Stimulated activated CD8-positive, alpha-beta memory T cell treated with anti-CD3 and anti-CD28 coated beads, Interleukin-2, amount 100 ng/mL, for 48 hours (primary cell): ENCODE measurements at places on chromosomes 1 and 21.

DNA sequence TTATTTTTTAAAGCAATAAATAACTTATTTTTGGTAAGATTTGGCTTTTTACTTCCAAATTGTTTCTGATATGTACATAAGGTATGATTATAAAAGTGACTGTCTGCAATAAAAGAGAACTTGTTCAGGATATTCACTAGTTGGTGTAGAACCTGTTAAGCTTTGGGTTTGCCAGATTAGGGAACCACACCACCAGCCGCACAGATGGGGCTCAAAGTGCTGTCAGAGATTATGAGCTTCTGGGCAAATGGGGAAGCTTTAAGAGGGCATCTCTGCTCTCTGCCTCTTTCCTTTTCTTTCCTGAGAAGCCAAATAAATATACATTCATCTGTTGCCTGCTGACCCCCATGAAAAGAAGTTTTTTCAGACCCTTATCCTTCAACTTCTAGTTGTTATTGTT is 25.4 kb downstream of the IVNS1ABP start:
- no peak for DNase-seq

GRCh38 chr1:83115785-83116184 is 883.1 kb downstream of the TTLL7 start:
- no peak for DNase-seq

- DNase-seq, result no peak
These were observed 416.0 kb downstream of the PCP4 start for GRCh38 chr21:40282912-40283886.

DNA sequence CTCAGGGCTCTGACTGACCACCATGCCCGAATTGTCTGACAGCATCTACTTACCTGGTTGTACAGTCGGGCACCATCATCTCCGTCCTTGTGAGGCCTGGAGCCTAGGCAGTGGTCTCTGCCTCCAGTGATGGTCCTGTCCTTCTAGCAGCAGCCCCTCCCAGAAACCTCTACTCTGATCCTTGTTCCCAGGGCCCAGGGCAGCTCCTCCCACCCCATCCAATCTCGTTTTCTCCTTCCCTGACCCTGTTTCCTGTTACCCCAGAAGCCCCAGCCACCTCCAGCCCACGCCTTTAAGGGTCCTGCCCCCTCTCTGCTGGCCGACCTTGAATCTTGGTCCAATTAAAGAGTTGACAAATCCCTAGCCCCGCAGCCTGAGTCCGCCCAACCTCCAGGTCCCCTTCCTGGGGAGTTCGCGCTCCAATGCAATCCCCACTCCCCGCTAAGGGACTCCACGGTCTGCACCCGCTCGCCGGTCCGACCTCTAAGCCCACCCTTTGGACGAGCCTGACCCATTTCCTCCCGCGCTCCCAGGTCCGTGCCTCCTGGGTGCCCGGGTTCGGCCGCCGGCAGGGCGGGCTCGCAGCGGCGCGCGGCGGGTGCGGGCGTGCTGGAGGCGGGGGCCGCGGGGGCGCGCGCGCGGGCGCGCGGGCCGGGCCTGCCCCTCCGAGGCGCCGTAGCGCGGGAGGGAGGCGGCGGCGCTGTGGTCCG is at the start of gene B4GALT2:
Gene B4GALT2, plus strand, starts transcription at position 660 of the 710 bp plus-strand sequence. CDS start 1,951 bp downstream, outside the sequence.
- DNase-seq, result no peak

- no peak for DNase-seq
These were observed 88.4 kb downstream of the LRRC8C start for GRCh38 chr1:89721351-89721750.

DNA sequence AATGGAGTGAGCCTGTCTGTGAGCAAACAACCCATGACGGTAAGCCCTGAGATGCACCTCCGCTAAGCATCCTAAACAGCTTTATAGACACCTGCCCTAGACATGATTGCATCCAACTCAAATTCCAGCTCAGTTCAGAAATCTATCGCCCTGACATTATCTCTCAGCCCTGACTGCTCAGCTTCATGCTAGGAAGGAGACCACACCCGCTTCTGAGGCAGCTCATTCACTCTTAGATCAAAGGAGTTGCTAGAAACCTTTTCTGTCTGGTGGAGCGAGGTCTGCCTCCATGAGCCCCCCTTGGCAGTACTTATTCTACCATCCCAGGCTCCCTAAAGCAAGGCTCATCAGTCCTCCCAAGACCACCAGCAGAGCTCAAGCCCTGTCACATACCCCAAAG is 17.0 kb downstream of the IL10RB start:
- DNase-seq, result no peak

DNA sequence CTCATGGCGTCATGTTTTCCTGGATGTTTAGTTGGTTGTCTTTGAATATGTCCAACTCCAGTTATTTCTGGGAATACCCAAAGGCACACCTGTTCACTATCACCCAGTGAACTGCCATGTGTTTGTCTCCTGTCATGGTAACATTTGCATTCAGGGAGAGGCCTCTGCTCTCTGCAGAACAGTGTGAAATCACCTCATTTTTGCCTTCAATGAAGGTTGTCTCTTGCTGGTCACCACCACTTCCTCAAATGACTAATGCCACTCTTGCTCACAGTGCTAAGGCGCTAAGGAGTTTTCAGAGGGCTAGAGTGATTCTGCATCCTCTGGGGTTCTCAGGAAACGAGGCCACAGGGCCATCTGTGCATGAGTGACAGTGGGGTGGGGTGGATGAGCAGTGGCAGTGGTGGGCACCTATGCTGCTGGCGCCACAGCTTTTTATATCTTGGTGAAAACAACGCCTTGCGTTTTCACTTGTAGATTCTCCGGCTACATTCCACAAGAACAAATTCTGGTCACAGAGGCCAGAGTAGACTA is 60.0 kb upstream of the ATP5PO start:
- DNase-seq, result peak; percentile 57

DNA sequence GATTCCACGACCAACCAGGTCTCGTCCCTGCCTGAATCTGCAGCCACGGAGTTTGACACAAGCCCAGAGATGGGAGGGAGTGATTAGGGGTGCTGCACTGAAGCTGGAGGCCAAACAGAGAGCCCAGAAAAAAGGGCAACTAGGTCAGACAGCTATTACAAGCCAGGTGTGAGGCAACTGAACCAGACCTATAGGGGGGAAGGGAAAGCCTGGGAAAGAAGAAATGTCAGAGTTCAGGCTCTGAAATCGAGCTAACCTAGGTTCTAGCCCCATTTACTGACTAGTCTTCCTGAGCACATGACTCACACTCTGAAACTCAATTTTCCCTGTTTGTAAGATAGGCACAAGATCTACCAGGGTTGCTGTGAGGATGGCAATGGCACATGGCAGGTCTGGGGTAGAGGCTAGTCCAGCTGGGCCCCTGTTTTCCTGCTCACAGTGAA is 1.7 kb downstream of the DHCR24 start:
- no peak for DNase-seq

GRCh38 chr1:87392248-87393192 is 63.8 kb downstream of the LMO4 start:
- no peak for DNase-seq

GRCh38 chr1:31977385-31978131 is 36.1 kb upstream of the KHDRBS1 start:
- DNase-seq, result no peak

DNA sequence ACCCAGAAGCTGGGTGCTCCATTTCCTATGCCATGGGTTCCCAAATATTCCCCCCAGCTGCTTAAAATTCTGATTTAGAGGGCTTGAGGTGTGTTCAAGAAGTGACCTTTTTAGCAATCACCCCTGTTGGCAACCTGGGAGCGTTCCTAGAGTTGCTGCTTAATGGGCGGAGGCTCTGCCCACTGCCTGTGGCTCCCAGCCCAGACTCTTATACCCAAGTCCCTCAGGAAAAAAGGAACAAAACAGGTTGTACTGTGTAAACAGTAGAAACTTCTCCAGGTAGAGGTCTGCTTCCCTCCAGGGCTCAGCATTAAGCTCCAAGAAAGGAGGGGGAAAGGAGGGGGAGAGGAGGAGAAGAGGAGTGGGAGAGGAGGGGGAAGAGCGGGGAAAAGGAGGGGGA is 14.6 kb upstream of the TENT5C start:
- DNase-seq, result no peak

GRCh38 chr1:208248991-208249696 is 5.0 kb upstream of the PLXNA2 start:
- DNase-seq, result no peak

DNA sequence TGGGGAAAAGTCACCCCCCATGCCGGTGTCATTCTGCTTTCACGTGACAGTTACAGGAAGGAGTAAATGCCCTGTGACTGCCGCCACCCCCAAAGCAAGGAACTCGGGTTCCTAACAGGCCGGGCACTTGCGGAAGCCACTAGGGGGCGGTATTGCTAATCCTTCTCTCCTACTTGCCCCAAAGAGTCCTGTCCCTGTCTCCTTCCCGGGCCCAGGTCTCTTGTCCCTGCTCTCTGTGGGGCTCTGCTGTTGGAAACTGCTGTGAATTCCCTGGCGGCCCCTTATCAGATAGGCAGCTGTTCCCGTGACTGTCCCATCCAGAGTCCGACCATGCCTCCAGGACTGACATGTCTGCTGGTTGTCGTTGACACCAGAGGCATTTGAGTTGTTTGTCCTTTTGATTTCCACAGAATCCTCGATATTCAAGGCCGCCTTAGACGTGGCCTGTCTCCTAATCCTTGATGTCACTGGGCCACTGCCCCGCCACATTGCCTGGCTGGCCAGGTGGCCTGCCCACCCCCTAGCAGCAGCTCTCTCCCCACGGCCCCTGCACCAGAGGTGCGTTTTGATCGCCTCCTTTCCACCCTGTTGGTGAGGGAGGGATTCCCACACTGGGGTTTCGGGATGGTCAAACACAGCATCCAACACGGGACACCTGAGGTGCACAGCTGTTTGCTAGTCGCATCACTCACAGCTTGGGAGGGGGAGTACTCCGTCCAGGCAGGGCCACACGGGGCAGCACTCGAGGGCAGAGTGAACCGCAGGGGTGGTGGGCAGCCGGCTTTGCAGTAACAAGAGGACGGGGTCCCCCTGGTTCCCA is 37.3 kb downstream of the CHAF1B start:
- DNase-seq, result no peak

DNA sequence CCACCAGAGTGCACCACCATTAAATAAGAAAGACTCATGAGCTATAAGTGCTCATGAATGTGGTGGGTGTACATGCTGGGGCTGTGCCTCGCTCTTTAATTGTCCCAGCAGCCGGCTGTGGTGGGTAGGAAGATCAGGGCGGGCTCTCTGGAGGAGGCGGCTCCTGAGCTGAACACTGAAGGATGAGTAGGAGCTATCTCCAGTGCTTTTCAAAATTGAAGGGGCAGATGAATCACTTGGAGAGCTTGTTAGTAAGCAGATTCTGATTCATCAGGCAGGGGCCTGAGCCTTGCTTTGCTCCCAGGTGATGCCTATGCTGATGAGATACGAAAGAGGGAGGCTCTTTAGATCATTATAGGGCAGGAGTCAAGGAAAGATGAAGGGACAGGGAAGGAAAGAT is 54.1 kb downstream of the ETS2 start:
- DNase-seq, result no peak

DNA sequence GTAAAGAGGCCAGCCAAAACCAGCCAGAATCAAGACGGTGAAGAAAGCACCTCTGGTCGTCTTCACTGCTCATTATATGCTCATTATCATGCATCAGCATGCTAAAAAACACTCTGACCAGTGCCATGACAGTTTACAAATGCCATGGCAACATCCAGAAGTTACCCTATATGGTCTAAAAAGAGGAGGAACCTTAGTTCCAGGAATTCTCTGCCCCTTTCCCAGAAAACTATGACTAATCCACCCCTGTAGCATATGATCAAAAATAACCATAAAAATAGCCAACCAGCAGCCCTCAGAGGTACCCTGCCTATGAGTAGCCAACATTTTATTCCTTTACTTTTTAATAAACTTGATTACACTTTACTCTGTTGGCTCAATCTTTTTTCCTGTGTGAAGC is 34.2 kb upstream of the PBX1 start:
- no peak for DNase-seq

GRCh38 chr1:115546846-115547245 is 94.9 kb upstream of the VANGL1 start:
- no peak for DNase-seq

GRCh38 chr1:37239225-37239740 is 205.0 kb upstream of the GRIK3 start:
- no peak for DNase-seq

DNA sequence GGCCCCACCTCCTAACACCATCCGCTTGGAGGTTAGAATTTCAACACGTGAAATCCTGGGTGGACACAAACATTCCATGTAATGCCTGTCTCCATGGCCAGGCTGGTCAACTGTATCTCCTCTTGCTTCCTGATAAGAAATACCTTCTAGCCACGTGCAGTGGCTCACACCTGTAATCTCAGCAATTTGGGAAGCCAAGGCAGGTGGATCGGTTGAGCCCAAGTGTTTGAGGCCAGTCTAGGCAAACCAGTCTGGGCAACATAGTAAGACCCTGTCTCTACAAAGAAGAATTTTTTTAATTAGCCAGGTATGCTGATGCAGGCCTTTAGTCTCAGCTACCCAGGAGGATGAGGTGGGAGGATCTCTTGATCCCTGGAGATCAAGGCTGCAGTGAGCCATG is 58.3 kb upstream of the GALNT2 start:
- no peak for DNase-seq

DNA sequence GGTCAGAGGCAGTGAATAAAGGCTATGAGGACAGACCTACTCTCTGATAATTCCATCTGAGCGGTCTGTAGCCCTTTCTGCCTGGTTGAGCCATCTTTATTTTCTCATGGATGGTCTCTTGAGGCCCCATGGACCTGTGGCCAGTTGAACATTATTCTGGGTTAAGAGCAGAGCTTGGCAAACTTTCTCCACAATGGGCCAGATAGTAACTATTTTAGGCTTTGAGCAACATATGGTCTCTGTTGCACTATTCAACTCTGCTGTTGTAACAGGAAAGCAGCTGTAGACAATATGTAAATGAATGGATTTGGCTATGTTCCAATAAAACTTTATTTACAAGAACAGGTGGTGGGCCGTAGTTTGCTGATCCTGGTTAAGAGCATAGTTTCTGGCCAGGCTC is 62.7 kb downstream of the KAZN start:
- DNase-seq, result no peak

DNA sequence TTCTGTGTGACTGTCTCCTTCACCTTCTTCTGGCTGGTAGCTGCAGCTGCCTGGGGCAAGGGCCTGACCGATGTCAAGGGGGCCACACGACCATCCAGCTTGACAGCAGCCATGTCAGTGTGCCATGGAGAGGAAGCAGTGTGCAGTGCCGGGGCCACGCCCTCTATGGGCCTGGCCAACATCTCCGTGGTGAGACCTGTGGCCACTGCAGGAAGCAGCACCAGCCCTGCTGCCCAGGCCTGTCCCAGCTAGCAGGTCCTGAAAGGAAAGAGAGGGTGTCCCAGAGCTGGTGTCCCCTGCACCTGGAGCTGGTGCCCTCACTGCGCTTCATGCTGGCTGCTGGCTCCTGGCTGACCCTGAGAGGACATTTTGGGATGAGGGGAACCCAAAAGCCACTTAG is 5.9 kb upstream of the ATXN7L2 start:
- no peak for DNase-seq

- DNase-seq, result no peak
These were observed 48.1 kb upstream of the EEIG2 start for GRCh38 chr1:108511764-108512163.

GRCh38 chr1:67557696-67558448 is 127.1 kb upstream of the GADD45A start:
- no peak for DNase-seq

DNA sequence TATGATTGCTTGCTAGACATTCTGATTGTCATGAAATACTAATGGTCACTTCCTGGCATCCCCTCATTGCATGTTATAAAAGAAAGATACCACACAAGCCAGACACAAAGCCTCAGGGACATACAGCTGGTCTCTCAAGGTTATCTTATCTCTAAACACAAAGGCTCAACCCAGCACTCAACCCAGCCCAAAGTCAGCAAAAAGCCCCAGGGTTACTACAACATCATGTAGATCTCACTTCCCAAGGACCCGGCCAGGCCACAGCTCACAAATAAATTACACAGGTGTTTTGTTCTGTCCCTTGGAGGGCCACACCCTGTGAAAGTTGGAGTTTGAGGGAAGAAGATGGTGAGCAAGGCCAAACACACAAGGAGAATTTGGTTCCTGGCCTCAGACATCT is 109.7 kb upstream of the BARHL2 start:
- no peak for DNase-seq
